ENCODE measurements at places on chromosomes 12 and 14.

- no peak for DNase-seq
Observed at GRCh38 chr14:90175631-90176030, 80.7 kb upstream of the PSMC1 start.

DNA sequence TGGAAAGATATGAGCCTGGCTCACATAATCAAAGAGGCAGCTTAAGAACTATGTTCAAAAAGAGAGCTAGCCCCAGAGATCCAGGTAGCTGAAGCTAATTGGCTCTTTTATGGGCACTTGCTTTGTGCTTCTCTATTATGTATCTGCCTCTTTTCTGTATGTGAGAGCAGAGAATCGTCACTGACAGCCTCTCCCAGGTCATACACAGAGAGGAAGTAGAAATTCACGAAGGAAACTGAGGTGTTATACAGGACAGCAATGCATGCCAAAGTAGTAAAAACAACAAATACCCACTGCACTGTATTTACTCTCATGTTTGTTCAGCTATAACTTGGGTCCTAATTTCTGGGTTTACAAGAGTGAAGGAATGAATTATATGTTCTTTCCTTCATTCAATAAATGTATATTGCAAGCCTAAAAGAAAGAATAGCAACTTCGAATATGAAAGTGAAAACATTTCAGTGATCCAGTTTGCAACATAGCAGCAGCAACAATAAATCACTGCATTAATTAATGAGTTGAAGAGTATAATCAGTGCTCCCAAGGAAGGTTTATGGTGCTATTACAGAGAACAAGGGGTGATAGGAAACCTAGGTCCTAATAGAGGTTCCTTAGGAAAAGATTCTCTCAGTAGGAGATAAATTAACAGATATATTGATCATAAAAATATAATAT lies 47.1 kb upstream of the ATXN7L3B start:
- DNase-seq = no peak

GRCh38 chr14:24298892-24299254 lies 707 bp downstream of the DHRS1 start:
- peak; percentile 86 for DNase-seq

- peak; percentile 88 for DNase-seq
Observed at GRCh38 chr12:102438047-102438826, 42.1 kb downstream of the IGF1 start.

- no peak for DNase-seq
Observed at GRCh38 chr12:45730084-45730347, 510 bp downstream of the ARID2 start.

GRCh38 chr12:108143144-108143543 lies 14.1 kb downstream of the WSCD2 start:
- DNase-seq = no peak

DNA sequence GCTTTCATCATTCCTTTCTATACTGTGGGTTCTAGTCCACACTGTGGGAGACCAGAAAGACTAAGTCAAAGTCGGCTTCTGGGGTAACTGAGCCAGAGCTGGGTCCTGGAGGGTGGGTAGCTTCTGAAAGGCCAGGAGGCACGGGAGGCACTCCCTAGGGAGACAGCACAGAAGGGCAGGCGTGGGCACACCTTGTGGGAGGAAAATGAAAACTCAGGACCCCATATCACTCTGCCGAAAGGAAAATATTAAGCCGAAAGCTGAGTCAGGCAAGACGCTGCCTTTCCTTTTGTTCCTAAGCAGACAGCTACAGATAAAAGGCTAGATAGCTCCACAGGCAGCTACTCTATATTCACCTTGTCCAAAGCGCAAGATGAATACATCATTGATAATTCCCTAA lies 20.7 kb downstream of the ANO2 start:
- DNase-seq = no peak

- DNase-seq = no peak
Observed at GRCh38 chr12:38350342-38351174, 34.0 kb downstream of the ALG10B start.

- DNase-seq = no peak
Observed at GRCh38 chr12:19085090-19085489, 44.4 kb upstream of the PLEKHA5 start.

GRCh38 chr14:99971941-99972747 lies 93.1 kb upstream of the EVL start:
- DNase-seq = peak; percentile 26

DNA sequence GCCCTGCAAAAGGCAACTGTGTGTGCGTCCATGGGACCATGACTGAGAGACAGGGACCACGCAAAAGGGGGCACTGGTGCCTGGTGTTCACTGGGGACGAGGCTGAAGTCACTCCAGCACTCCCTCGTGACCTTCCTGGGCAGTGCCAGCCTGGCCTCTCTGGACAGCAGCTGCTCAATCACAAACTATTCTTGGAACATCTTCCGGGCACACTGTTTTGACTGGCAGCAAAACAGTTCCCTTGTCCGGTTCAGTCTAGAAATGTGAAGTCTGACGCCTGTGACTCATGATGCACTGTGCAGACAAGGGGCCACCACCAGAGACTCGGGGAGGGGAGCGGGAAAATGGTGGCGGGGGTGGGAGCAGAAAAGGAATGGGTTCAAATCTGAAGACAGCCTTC lies 20.8 kb downstream of the SNRNP35 start:
- peak; percentile 49 for DNase-seq

DNA sequence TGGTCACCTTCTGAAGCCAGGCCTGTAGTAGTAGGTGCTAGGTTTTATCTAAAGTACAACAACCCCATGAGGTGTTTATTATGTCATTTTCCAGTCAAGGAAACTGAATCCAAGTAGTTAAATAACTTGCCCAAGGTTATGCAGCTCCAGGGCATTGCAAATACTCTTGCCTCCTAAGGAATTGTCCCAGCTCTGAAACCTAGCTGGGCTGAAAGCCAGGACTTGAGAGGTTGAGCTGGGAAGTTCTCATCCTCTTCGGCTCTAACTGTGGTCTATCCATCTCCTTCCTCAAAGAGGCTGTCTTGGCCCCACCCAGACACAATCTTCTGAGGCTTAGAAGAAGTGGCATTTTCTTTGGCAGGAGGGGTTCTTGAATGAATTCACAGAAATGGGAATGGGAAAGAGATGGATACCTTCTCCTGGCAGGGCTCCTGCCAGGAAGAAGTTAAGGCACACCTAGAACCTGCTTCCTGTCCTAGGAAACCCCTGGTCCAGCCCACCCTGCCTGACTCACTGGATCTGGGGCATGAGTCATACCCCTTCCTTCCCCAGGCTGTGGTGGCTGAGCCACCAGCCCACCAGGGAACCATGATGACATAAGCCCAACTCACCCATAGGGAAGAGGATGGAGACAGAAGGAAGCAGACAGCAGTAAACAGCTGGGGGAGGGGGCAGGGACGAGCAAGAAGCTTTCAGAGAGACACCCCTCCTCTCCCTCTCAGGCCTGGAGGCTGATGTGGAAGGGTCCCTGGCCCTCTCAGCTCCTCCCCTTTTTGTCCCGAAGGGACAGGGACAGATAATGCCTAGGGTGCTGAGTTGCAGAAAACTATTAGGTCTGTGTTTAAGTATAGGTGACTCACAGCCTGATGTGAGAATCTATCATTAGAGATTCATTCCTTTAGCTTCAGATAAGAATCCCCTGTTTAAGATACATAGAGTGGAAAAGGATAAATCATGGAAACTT lies 2.1 kb upstream of the PLEK2 start:
- peak; percentile 90 for DNase-seq

GRCh38 chr12:106764738-106765137 lies 9.7 kb upstream of the RIC8B start:
- no peak for DNase-seq
